ENCODE measurements at places on chromosomes 3 and 15.

DNA sequence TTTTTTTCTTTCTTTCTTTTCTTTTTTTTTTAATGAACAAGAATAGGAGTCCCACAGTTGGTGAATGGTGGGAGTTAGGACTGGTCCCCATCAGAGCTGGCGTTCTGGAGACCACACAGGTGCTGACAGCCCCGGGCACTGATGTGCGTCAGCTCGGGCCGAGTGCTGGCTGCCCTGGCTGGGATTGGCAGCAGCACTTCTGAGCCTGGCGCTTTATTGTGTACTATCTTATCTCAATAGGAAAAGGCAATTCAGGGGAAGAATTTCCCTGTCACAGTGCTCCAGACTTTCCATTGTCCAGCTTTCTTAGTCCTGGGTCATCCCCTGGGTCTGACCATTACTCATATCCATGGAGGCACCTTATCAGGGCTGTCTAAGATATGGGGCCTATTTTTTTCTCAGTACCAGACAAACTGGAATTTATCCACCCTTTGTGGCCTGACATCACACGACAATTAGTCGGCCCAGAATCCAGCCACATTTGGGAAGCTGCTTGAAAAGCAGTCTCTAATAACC is 54.1 kb downstream of the TMEM44 start:
- DNase-seq = no peak

GRCh38 chr3:100053951-100054620 is 60.2 kb downstream of the FILIP1L start:
- no peak for DNase-seq

GRCh38 chr3:156349978-156350377 is 204.9 kb downstream of the SSR3 start:
- no peak for DNase-seq

DNA sequence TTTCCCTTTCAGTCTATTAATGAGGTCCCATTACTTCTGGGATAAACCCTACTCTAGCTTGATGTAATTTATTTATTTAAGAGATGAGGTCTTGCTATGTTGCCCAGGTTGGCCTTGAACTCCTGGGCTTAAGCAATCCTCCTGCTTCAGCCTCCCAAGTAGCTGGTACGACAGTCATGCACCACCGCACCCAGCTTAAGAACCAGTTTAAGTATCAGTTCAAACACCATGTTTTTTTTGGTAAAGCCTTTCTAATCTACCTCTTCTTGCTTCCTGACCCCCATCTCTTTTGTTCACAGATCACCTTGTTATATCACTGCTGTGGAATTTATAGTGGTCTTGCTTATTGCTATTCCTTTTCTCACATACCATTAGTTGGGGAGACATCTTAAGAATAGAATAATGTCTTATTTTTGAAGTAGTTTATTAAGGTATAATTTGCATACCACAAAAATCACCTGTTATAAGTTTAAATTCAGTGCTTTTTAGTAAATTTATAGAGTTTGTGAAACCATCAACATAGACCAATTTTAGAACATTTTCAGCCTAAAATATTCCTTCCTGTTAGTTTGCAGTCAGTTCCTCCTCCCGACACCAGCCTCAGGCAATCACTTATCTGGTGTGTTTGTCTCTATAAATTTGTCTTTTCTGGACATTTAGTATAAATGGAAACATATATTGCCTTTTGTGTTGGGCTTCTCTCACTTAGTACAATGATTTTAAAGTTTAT is 257.9 kb downstream of the PDCD6IP start:
- no peak for DNase-seq

DNA sequence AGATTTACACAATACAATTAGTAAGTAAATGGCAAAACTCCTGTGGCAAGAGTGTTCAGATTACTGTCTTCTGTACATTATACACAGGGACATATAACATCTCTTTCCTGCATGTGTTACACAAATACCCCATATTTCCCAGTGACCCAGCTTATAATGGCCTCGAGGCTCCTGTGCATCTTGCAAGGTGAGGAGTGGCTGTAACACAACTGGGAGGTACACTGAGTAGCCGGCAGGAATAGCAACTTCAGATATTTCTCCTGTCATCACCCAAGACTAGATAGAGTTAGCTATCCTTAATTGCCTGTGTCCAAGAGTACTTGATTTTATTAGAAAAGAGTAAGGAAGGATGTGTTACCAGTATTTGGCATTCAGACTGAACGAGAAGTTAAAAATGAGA is 5.6 kb downstream of the GMPS start:
- no peak for DNase-seq

DNA sequence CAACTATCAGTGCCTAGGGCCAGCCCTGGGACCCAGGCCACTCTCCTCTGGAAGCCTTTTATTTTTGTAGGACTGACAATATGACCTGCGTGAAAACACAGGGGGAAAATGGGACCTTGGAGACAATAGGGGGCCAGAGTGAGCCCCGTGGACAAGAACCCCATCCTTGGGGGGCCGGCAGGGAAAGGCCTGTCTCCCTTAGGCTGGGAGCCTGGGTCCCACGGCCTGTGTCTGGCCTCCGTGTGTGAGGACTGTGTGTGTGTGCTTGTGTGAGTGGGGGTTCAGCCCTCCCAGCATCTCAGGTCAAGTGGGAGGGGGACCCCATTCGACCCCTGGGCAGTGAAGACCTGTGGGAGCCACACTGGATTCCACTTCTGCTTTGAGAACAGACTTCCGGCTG is 53.3 kb downstream of the EXOG start:
- no peak for DNase-seq

DNA sequence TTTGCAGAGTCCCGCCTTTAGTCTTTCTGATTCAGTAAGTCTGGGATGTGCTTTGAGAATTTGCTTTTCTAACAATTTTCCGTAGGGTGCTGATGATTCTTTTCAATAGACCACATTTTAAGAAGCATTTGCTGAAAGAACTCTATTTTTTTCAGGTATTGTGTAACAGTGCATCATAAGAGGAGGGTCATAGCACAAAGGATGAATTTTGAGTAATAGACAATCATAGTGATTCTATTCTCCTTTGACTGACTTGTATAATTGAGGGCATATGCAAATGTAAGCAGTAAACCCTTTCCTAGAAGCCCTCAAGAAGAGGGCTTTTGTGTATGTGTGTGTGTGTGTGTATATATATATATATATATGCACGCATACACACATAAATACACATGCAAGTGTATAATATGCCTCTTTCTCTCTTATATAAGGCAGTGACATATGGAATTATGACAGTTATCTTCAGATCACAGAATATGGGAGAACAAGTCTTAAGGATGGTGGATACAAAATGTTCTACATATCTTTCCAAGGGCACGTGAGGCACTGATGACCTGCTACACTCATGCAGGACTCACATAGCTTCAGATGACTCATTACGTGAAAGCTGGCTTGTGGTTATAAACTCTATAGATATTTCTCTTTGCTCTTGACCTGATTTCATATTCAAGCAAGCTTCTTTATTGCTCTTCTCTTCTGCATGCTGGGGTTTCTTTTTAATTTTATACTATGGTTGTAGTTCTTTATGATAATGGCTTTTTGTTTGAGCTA is 6.5 kb upstream of the PLSCR1 start:
- DNase-seq = no peak

- no peak for DNase-seq
Observed at GRCh38 chr15:55683376-55683775, 59.6 kb downstream of the PRTG start.

GRCh38 chr3:149625795-149626194 is 32.0 kb downstream of the WWTR1 start:
- no peak for DNase-seq
